ENCODE measurements at places on chromosomes 3 and 15.

GRCh38 chr15:22808240-22808639 is 21.8 kb downstream of the NIPA1 start:
- H3K27me3 ChIP-seq = no peaks in the 10 kb centered on the region
- DNase-seq = no peak
- H3K36me3 ChIP-seq = peaks cover 6% of the 10 kb centered on the region

DNA sequence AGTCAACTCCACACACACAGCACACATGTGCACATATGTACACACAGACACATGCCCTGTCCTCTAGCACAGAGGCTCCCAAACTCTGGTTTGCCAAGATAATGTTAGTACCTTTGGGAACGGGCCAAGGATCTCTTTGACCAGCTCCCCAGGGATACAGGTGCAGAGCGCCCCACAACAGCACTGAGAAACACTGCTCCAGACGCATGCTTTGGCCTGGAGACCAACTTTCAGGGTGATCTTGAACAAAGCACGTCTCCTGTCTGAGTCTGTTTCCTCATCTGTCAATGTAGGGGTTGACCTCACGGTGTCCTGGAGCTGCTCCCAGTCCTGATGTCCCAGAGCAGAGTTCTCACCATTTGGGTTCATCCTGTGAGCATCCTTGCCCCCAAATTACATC is 15.9 kb upstream of the SKOR1 start:
- no peak overlapping the region for H3K4me3 ChIP-seq
- no peak overlapping the region for H3K27ac ChIP-seq
- peaks cover 54% of the 10 kb centered on the region for H3K4me1 ChIP-seq
- peaks cover 32% of the 10 kb centered on the region for H3K27me3 ChIP-seq
- DNase-seq = no peak

DNA sequence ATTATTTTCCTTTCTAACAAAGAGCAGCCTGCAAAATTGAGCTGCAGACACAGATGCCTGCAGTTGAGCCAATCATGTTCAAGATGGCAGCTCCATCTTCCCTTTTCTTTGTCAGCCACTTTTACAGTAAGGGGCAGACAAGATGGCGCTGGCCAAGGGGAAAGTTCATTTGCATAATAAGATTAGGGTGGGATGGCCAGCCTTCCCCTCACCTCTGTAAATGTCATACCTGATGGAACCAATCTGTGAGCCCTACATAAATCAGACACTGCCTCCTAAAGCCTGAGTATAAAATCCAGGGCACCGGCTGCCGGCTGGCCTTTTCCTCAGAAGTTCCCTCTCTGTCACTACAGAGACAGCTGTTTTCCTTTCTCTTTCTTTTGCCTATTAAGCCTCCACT is 15.8 kb downstream of the PATL2 start:
- peaks cover 15% of the 10 kb centered on the region for H3K27me3 ChIP-seq
- H3K27ac ChIP-seq = no peak overlapping the region
- no peak for DNase-seq
- no peaks in the 10 kb centered on the region for H3K36me3 ChIP-seq
- peaks cover 15% of the 10 kb centered on the region for H3K4me1 ChIP-seq

- peaks cover 59% of the 10 kb centered on the region for H3K4me1 ChIP-seq
- H3K4me3 ChIP-seq = peak overlapping the region; percentile 70
- H3K27ac ChIP-seq = peak overlapping the region; percentile 96
Measured at GRCh38 chr3:134364061-134364935, 9.9 kb downstream of the AMOTL2 start.

GRCh38 chr15:60703207-60703933 is 224.4 kb upstream of the ICE2 start:
- H3K4me1 ChIP-seq = peaks cover 33% of the 10 kb centered on the region
- DNase-seq = no peak
- H3K4me3 ChIP-seq = no peak overlapping the region

DNA sequence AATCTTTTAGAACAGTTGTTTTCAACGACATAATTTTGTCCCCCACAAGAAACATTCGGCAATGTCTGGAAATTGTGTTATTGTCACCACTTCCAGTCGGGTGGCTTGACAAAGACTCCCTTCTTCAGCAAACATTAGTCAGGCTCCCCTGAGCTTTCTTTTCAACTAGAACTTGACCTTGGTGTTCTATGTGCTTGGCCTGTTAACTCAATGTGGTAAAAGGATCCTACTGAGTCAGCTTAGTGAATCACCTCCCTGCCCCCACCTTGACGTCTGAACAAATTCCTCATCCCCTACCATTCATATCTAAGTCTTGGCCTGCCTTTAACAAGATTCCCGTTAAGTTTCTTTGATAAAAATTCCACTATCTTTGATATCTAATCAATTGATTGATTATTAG is 465.0 kb upstream of the ROBO1 start:
- H3K36me3 ChIP-seq = no peaks in the 10 kb centered on the region
- H3K27ac ChIP-seq = no peak overlapping the region
- H3K4me1 ChIP-seq = peaks cover 5% of the 10 kb centered on the region
- H3K27me3 ChIP-seq = no peaks in the 10 kb centered on the region
- DNase-seq = no peak

DNA sequence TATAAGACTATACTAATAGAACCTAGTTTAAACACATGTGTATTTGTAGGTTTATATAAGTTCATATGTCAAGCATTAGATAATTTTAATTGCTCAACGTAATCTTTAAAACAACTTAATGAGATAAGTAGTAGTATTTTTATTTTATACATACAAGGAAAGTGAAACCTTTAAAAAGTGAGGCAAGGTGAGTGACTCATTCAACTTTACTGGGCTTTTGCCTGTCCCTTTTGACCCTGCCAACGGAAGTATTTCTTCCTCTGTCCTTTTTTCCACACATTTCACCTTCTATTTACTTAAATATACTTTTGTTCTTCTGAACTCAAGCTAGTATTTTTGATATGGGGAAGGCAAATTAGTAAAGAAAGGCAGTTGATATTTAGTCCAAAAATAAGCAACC is 78.5 kb downstream of the KBTBD8 start:
- no peaks in the 10 kb centered on the region for H3K27me3 ChIP-seq
- no peak overlapping the region for H3K27ac ChIP-seq
- H3K4me1 ChIP-seq = peaks cover 10% of the 10 kb centered on the region
- no peak overlapping the region for H3K4me3 ChIP-seq

GRCh38 chr15:26864664-26865191 is 2.1 kb upstream of the GABRA5 start:
- no peak overlapping the region for H3K27ac ChIP-seq
- H3K4me1 ChIP-seq = peaks cover 4% of the 10 kb centered on the region
- peaks cover 54% of the 10 kb centered on the region for H3K27me3 ChIP-seq
- H3K4me3 ChIP-seq = no peak overlapping the region
- peak; percentile 52 for DNase-seq

DNA sequence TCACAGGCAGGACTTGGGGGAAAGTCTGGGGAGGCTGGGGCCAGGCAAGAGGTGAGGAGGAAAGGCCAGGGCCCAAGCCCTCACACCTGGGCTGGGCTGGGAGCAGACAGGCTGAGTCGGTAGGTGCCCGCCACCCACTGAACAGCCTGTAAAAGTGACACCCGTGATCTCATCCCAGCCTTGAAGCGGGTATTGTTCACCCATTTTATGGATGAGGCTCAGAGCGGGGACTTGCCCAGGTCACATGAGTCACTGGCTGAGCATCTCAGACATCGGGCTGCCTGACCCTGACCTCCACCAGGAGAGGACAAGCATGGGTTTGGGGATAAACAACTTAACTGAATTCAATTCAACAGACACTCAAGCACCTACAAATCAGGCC is 52.0 kb upstream of the CTSH start:
- DNase-seq = no peak
- H3K36me3 ChIP-seq = no peaks in the 10 kb centered on the region

GRCh38 chr15:47415539-47415971 is 301.8 kb upstream of the SEMA6D start:
- H3K36me3 ChIP-seq = no peaks in the 10 kb centered on the region
- H3K4me1 ChIP-seq = peaks cover 56% of the 10 kb centered on the region
- peak overlapping the region; percentile 73 for H3K27ac ChIP-seq
- H3K27me3 ChIP-seq = no peaks in the 10 kb centered on the region
- H3K4me3 ChIP-seq = peak overlapping the region; percentile 13

- H3K36me3 ChIP-seq = no peaks in the 10 kb centered on the region
- peaks cover 12% of the 10 kb centered on the region for H3K27me3 ChIP-seq
- no peak for DNase-seq
- no peak overlapping the region for H3K27ac ChIP-seq
- H3K4me1 ChIP-seq = peaks cover 7% of the 10 kb centered on the region
- no peak overlapping the region for H3K4me3 ChIP-seq
Measured at GRCh38 chr15:69046781-69047180, 32.3 kb downstream of the NOX5 start.

- H3K4me1 ChIP-seq = peaks cover 48% of the 10 kb centered on the region
- no peak overlapping the region for H3K27ac ChIP-seq
- no peak for DNase-seq
- H3K27me3 ChIP-seq = peaks cover 3% of the 10 kb centered on the region
Measured at GRCh38 chr15:62603742-62604141, 438.7 kb upstream of the C2CD4B start.

DNA sequence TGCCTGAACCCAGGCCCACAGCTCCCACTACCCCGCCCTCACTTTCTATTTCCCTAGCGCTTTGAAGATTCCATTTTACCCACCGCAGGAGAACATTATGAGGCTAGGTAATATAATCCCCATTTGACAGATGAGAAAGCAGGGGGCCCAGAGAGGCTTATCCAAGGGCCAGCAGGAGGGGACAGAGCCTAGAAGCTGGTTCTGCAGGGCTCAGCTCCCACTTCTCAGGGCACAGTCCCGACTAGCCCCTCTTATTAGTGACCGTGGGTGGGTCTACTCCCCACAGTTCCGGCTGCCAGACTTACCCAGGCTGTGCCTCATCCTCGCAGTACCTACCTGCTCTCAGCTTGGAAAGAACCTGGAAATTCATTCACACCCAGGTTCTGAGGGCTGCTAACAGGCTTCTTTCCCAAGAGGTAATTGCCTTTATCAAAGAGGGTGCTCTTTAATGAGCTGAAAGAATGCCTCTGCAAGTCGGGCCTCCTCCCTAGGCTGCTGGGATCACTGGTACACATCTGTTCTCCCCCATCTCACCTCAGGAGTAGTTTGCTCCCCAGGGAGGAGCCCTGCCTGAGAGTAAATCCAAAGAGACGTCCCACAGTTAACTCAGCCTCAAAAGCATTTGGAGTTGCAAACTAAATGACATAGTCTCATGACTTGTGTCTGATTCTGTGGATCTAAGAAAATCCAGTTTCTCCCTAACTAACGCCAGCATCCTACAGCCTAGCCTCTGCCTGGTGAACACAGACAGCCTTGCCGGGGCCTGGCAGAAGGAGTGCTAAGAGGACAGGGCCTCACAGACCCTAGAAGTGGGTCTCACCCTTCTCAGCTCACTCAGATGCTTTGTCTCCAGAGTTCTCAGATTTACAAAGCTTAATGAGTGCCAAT is 125.0 kb downstream of the CHSY1 start:
- no peak for DNase-seq
- H3K27me3 ChIP-seq = no peaks in the 10 kb centered on the region
- peaks cover 48% of the 10 kb centered on the region for H3K4me1 ChIP-seq
- no peaks in the 10 kb centered on the region for H3K36me3 ChIP-seq
- peak overlapping the region; percentile 95 for H3K27ac ChIP-seq
- peak overlapping the region; percentile 31 for H3K4me3 ChIP-seq

DNA sequence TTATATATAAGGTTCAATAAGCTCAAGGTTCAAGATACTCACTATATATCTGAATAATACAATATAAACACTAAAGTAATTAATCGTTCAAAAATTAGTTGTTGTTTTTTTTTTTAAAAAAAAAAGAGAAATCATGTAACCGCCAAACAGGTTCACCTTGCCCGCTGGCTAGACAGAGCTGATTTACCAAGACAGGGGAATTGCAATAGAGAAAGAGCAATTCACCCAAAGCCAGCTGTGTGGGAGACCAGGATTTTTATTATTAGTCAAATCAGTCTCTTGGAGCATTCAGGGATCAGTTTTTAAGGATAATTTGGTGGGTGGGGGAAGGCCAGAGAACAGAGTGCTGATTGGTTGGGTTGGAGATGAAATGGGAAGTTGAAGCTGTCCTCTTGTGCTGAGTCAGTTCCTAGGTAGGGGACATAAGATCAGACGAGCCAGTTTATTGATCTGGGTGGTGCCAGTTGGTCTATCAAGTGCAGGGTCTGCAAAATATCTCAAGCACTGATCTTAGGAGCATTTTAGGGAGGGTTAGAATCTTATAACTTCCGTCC is 7.9 kb downstream of the HIGD1A start:
- no peak for DNase-seq
- no peaks in the 10 kb centered on the region for H3K27me3 ChIP-seq
- peaks cover 69% of the 10 kb centered on the region for H3K36me3 ChIP-seq
- no peak overlapping the region for H3K27ac ChIP-seq
- H3K4me3 ChIP-seq = no peak overlapping the region

DNA sequence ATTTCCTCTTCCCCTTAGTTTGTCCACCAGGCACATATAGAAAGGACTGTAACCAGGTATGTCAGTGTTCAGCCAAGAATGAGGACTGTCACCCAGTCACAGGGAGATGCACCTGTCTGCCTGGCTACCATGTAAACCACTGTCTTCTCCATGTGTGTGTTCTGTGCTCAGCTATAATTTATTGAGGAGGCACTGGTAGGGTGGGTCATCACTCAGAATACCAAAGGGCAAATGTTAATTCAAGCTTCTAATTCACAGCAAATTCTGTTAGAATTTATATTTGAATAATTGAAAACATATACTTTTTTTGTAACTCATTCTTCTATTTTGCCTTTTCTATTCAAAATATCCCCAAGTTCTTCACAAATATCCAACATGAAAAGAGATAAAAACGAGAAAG is 780.4 kb downstream of the MECOM start:
- no peak overlapping the region for H3K27ac ChIP-seq
- H3K4me1 ChIP-seq = no peaks in the 10 kb centered on the region
- H3K36me3 ChIP-seq = no peaks in the 10 kb centered on the region
- DNase-seq = no peak

DNA sequence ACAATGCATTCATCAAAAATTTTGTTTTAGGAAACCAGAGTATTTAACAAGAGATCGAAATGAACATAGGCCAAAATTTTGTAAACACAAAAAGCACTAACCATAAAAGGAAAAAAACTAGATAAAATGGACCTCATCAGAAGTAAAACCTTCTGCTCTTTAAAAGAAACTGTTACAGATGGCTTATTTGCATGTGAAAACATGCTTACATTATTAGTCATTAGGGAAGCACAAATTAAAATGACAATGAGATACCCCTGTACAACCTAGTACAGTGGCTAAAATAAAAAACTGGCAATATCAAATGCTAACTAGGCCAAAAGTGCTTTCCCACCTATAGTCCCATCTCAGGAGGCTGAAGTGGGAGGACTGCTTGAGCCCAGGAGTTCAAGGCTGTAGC is 19.3 kb downstream of the UBR1 start:
- H3K27me3 ChIP-seq = no peaks in the 10 kb centered on the region
- H3K27ac ChIP-seq = peak overlapping the region; percentile 37
- no peaks in the 10 kb centered on the region for H3K4me1 ChIP-seq
- peaks cover 67% of the 10 kb centered on the region for H3K36me3 ChIP-seq

DNA sequence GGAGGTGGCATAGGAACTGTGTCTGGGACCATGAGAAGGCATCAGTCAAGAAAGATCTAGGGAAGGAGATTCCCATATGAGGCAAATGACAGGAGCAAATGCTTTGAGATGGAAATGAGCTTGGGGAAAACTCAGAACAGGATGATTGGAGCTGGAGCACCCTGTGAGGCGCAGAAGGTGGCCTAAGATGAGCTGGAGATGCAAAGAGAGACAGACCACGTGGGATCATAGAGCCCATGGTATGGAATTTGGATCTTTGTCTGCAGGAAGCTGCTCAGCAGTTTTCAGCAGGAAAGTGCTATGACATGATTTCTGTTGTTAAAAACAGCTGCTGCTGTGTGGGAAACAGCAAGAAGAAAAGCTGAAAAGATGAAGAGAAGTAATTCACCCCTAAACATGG is 310.6 kb downstream of the MAGI1 start:
- no peak overlapping the region for H3K4me3 ChIP-seq
- DNase-seq = no peak
- no peaks in the 10 kb centered on the region for H3K27me3 ChIP-seq
- H3K27ac ChIP-seq = no peak overlapping the region
- peaks cover 7% of the 10 kb centered on the region for H3K36me3 ChIP-seq
